HAP-1 (cell line): ENCODE measurements at places on chromosomes 3 and 15.
A peak's percentile ranks its signal among the peaks of the same experiment; 100 is the strongest.

DNA sequence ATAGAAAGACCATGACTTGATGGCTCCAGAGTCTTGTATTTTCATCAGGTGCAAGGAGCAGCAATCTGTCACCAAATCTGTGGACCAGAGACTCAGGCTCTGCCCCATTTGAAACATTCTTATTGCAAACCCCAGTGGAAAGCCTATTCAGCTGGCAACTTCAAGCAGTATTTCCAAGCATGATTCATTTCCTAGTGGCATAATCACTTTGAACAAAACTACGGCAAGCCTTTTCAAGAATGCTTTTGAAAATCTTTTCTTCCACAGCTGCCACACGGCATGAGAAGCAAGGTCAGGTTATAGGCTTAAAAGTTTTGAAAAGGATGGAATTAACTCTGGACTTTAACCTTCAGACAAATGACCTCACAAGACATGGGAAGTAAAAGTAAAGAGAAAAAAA is 122.0 kb upstream of the BFSP2 start:
- DNase-seq, result no peak

DNA sequence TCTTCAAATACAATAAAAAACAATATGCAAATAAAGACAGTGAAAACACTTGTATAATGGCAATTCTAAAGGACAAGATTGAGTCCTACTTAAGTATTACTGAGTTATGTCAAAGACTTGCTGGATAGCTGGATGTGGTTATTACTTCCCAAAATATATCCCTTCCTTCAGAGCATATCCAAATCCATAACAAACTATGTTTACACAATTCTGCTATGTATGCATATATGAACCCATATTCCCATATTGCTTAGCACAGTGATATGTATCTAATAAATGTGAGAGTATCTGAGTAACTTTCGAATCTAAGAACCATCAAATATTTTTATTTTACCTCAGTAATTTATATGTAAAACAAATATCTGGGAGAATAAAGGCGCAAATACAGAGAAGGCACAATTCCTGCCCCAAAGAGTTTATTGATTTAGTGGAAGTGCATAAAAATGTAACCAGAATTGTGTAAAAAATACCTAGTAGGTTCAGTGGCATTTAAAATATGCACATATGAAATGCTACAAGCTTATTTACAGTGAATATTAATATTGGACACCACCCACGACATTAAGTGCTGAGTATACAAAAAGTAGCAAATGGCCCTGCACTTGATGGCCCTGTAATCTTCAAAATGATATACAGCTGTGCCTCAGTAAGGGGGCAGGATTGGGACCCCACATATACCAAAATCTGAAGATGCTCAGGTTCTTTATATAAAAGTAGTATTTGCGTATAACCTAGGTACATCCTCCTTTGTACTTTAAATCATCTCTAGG is 37.1 kb downstream of the TMEM212 start:
- DNase-seq, result no peak

- DNase-seq, result no peak
These were observed 65.2 kb upstream of the UBE2E1 start for GRCh38 chr3:23740517-23740965.

DNA sequence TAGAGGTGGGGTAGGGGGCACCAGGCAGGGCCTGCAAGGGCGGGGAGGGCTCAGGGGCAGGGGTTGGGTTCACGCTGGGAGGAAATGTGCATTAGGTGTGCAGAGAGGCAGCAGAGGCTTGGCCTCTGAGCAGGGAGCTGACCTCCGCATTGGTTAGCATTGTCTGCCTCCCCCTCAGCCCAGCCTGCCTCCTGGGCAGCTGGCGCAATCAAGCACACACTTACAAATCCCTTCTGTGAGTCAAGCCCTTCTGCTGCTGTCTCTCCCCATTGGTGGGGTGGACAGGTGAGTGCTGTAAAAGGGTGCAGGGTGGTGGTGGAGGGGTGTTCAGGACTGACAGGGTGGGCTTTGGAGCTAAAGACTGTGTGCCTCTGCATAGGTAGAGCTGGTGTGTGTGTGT is 9.3 kb downstream of the LOXL1 start:
- DNase-seq, result no peak

- DNase-seq, result peak; percentile 63
These were observed 192.0 kb upstream of the TPRG1 start for GRCh38 chr3:188979669-188980310.

GRCh38 chr3:62835554-62836236 is 39.5 kb downstream of the CADPS start:
- DNase-seq, result no peak

DNA sequence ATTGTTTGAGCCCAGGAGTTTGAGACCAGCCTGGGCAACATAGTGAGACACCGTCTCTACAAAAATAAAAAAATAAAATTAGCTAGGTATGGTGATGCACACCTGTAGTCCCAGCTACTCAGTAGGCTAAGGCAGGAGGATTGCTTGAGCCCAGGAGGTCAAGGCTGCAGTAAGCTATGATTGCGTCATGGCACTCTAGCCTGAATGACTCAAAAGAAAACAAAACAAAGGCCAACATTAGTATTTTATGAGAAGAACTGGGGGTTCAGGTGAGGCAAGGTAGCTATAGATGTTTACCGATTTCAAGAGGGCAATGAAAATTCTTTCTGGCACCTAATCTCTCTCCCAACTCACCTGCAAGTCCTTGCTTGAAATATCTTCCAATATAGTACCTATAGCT is 77.2 kb downstream of the GREM1 start:
- DNase-seq, result no peak

DNA sequence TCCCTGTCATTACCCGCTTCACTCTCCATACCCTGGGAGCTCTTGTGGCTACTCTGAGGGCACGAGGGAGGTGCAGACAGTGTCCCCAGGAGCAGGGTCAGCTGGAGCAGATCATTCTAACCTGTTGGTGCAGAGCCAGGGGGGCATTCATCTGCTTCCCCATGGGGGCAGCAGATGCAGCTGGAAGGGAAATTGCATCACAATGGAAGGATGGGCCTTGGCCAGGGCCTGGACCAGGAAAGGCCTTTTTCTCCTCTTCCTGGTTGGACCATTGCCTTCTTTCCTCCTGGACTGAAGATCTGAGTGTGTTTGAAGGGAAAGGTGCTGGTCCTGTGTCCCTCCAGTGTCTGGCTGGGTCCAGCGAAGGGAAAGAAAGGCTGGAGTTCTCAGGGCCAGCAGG is 55.7 kb downstream of the EPHB1 start:
- DNase-seq, result no peak

DNA sequence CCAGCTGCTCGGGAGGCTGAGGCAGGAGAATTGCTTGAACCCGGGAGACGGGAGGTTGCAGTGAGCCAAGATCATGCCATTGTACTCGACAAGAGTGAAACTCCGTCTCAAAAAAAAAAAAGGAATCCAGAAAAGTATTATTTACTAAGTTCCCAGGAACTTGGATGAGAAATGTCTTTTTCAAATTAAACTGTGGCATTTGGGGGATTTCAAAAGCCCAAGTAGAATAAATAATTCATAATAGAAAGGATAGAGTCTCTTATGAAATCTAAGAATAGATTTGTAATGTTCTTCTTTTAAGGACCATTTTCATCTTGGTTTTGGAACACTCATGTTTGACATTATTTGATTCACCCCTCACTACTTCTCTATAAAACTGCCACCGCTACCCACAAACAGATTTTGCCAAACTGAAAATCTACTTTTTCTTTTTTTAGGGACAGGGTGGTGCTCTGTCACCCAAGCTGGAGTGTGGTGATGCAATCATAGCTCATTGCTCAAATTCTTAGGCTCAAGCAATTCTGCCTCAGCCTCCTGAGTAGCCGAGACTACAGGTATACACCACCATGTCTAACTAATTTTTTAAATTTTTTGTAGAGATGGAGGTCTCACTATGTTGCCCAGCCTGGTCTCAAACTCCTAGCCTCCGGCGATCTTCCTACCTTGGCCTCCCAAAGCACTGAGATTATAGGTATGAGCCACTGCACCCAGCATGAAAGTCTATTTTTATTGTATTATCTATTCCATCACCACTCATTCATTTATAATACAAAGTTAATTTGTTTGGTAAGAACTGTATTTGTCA is 99.3 kb downstream of the SENP2 start:
- no peak for DNase-seq
